Stimulated activated CD4-positive, alpha-beta T cell treated with anti-CD3 and anti-CD28 coated beads, Interleukin-2, amount 100 ng/mL, for 24 hours (primary cell): ENCODE measurements at places on chromosomes 16 and 17.

GRCh38 chr16:67897231-67897630, 4.2 kb downstream of the PSKH1 start:
- no peak for DNase-seq

DNA sequence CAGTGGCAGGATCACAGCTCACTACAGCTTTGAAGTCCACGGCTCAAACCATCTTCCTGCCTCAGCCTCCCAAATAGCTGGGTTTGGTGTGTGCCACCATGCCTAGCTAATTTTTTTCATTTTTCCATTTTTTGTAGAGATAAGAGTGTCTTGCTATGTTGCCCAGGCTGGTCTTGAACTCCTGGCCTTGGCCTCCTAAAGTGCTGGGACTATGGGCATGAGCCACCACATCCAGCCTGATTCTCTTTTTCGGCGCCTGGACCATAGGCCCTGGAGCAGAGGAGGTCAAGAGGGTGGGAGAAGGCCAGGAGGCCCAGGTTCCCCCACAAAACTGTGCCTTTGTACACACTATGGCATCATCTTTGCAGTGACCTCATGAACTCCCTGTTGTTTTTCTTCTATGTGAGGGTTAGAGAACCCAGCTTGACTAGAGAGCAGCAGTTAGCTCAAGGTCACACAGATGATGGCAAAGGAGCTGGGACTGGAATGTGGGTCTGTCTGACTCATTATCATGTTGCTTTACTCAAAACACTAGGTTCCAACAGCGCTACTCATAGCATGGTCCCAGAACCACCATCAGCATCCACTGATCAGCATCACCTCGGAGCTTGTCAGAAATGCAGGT, 16.3 kb downstream of the SCN4A start:
- no peak for DNase-seq

DNA sequence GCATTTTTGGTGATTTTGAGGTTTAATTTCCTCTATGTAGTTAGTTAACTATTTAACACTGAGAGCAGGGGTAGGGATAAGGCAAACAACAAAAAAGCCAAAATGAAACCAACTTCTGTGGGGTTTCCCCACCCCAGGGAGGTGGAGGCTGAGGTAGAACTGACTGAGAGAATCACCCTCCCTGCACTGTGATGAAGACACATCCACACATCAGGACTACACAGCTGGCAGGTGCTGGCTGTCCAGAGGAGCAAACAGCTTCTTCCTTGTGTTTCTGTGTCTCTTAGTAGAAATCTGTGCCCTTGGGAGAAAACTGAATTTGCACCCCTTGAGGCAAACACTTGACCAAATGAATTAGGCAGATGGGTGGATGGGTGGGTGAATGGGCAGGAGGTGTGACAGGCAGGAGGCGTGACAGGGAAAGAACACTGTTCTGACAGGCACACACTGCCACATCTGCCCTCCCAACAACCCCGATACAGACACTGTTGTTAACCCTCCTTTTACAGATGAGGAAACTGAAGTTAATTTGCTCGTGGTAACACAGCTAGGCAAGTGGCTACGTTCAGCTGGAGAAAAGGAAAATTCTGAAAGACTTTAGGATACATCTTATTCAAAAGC, 62.9 kb upstream of the AMZ2 start:
- peak; percentile 66 for DNase-seq

DNA sequence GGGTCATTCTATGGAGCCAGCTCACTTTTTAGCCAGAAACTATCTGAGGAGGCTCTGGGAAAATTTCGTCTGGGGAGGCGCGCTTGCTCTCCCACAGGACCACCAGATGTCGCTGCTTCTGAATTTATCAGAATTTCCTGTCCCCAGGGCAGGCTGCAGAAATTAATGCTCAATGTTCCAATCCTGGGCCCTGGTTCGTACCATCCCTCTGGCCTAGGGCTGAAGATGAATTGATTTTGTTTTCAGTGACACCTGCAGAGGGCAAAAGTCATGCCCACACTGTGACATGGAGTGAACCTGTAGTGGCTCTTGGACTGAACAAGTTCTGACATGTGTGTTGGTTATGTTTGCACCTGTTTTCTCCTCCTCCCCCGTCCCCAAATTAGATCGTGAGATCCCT, 482.6 kb downstream of the NPIPA7 start:
- peak; percentile 61 for DNase-seq

DNA sequence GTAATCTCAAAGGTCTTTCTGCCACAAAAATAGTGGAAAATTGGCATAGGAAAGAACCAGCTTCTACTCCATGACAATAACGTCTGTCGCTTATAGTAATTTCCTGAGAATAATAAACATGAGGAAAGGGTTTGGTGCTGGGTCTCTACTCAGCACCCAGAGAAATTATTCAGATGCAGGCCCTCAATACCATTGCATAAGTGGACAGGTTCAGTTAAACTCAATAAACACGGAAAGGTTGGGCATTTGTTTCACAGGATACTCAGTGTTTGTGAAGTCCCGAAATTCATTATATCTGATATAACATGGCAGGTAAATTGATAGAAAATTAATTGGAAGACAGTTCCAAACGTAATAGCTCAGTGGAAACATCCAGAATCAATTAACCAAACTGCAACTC, 254.0 kb downstream of the CNTNAP4 start:
- no peak for DNase-seq

DNA sequence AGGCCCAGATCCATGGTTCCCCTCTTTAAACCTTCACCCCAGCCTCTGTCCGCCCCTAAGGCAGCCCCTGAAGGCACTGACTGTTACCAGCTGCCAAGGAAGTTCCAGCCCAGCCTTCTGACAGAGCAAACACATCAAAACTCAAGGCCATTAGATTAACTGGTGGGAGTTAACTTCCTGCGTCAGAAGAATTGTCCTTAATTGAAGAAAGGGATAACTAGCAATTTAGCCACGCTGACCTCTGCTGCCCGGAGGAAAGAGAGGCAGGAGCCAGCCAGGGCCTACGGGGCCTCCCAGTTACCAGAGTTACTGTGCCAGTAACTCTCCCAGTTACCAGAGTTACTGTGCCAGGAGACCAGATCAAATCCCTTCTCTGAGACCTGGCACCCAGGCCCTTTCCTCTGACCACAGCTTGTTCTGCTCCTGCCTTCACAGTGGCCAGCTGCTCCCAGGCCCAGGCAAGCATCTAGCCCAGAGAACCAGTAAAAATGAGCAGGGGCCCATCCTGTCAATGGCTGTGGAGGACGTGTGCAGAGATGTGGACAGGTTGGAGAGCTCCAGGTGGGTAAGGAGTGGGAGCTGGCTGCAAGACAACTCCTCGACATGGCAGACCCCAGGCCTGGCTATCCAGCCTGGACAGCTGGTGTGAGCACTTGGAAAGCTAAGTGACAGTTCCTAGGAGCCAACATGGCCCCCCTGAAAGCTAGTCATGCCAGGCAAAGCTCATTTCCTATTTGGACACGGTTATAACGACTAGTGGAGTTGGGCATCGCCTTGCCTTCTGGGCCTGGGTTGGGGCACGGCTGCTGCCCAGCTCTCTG, 2.8 kb upstream of the PITPNM3 start:
- DNase-seq: no peak

DNA sequence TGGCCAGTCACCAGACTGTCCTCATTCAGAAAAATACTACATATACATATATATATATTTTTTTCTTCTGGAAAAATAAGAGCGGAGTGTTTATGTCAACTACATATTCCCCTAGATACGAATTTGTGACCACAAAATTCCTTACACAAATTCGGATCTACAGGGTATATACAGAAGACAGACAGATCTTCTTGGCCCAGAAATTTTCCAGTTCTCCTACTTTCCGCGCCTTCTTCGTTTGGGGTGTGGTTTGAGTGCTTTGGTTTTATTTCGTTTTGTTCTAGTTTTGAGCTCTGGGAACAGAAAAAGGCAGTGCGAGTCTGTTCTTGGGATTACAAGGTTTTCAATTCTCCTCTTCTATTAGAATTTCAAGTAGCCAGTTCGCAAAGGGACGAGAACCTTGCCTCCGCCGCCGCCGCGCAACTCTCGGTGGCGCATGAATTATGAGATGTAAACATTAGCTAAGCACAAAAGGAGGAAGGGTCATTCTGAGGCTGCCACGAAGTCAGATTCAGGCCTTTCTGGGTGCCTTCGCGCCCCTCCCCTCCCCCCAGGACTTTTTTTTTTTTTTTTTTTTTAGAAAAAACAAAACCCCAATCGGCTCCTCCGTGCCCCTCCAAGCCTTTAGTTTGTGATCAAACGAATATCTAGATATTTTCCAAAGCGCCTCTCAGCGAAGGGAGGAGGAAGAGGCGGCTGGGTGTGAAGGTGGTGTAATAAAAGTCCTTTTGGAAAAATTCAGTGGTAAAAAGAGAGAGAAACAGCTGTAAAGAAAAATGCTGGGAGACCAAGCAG, 1.8 kb upstream of the HOXB4 start:
- DNase-seq: no peak

DNA sequence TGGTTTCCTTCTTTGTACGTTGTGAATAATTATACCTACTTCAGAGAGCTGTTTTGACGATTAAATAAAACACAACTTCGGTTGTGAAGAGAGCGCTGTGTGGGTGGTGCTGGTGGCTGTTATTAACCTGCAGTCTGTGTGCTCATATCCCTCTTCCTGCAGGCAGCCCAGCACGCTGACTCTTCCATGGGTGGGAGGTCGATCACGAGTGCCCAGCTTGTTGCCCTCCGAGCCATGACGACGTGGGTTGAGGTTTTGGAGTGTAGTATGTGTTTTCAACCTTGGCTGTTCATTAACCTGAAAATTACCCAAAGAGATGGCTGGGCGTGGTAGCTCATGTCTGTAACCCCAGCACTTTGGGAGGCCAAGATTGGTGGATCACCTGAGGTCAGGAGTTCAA, 11.3 kb upstream of the GCSH start:
- no peak for DNase-seq

DNA sequence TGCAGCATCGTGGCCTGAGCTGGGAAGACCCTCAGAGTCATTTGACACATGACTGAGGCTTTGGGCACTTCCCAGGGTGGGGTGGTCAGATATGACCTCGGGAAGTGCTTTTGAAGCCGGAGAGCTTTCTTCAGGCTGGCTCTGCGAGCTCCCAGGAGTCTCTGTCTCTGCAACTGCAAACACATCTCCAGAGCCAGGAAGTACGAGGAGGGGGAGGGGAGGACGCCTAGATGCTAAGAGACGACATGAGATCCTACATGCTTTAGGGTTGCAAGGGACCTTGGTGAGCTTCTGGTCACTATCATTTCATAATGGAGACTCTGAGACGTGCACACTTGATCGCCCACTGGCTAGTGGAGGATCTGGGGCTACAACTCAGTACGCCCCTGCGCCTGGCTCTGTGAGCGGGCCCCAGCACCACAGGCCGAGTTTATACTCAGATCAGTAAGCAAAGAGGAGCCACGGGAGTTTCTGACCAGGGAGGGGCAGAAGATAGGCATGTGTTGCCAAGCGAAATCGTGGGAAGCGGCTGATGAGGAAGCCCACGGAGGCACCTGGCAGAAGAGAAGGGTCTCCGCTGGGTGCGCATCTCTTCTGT, 527 bp upstream of the MGAT5B start:
- DNase-seq: no peak

- no peak for DNase-seq
These were observed 457.0 kb upstream of the ZFHX3 start for GRCh38 chr16:73504591-73505575.

DNA sequence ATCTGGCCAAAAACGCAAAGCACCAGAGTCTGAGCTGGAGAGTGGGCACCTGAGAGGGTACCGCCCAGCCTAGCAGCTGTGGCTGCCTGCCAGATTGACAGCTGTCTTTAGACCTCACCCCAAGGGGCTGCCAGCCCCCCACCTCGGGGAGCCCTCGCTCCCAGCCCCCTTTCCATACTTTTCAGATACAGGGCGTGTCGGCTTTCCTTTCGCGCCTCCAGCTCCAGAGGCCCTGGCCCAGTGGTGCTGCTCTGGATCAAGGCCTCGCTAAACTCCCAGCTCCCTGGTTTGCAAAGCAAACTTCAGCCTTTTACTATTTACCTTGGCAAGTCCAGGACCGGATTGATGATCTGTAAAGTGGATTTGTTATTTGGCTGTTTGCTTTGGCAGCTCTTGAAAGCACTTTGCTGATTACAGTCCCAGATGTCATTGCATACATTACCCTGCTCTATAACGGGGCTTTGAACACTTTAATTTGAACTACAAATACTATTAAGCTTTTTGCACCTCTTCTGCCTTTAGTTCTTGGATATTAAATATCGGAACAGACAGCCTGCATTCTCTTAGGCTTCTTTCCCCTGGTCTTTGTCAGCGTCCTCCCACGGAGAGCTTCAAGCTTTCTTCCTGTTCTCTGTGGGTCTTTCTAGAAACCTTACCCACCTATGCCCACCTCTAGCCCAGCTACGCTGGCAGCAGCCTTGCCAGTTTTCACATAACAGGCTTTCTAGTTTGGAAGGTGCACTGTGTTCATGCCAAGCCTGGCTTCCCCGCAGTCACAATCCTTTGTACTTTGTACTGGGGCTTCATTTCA, 63.6 kb upstream of the TBX2 start:
- no peak for DNase-seq

DNA sequence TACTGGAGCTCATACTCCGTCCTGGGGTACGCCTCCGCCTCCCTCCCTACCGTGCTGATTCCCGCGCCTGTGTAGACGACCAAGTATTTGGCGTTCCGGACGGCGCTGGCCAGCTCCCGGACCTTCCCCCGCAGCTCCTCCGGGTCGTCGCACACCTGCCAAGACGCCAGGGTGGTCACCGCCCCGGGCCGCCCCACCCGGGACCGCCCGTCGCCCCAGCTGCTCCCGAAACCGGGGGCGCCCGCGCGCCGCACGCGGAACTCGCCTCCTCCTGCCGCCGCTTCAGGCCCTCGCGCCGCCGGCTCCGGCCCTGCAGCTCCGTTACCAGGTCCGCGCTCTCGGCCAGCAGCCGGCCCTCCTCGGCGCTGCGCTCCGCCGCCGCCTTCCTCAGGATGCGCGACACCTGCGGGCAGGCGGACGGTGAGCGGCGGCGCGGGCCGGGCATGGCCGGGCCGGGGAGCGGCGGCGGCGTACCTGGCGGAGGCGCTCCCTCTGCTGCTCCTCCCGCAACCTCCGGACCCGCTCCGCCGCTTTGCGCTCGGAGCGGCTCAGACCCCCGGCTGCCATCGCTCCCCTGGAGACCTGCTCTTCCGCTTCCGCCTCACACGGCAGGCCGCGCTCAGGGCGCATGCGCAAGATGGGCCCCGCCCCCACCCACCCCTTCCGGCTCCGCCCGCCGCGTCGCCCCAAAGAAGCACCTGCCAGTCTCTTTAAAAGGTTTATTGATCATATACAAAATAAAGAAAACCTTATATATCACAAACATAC, at the start of gene SIRT7:
SIRT7 (minus strand) TSS at position 612 of the 768 bp plus-strand sequence; CDS start at position 567, 45 bp downstream.
- DNase-seq: peak; percentile 78

- peak; percentile 50 for DNase-seq
These were observed 727 bp upstream of the MBTPS1 start for GRCh38 chr16:84117494-84117843.

DNA sequence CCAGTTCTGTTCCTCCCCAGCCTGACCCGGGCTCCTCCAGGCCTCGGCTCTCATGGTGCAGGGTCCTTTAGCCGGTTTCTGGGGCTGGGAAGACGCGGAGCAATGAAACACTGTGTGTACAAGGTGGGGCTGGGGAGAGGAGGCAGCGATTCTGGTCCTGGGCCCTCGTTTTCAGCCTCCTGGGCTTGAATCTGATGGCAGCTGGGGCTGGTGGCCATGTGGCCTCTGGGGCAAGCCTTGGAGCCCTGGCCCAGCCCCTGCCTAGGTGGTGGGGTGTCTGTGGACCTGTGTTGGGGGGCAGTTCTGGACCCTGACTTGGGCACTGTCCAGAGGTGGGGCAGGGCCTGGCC, 4.1 kb downstream of the FOXJ1 start:
- DNase-seq: no peak
